H1 (cell line): ENCODE measurements at places on chromosomes 2 and 18. TPM values are rescaled to one million over a fixed set of nuclear protein-coding genes. Genes with fewer than 3 reads are reported as not detected.

DNA sequence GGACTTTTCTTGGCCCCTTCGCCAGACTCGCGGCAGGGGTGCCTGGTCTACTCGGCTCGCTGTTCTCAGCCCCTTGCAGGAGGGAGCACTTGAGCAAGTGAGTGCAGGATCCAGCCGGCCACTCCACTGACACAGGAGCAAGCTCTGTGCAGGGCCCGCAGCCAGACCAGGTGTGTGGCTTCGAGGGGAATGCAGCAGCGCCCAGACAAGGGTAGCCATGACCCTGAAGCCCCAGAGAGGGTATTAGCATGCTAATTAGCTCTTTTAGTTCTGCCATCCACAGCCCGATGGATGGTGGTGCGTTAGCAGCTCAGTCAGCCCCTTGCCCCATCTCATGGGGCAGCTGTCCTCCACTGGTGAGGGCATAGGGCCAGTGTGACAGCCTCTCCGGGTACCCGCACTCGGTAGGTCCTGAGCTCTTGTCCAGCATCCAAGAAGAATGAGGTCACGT is 103.2 kb upstream of the HS6ST1 start:
- no peaks in the 10 kb centered on the region for H3K36me3 ChIP-seq
- no peak overlapping the region for H3K27ac ChIP-seq
- H3K4me1 ChIP-seq: no peaks in the 10 kb centered on the region
- DNase-seq: no peak
- H3K4me3 ChIP-seq: no peak overlapping the region

GRCh38 chr2:146806364-146807005 is 1038.3 kb upstream of the ACVR2A start:
- no peaks in the 10 kb centered on the region for H3K4me1 ChIP-seq
- H3K4me3 ChIP-seq: no peak overlapping the region
- no peaks in the 10 kb centered on the region for H3K27me3 ChIP-seq
- H3K36me3 ChIP-seq: no peaks in the 10 kb centered on the region
- H3K27ac ChIP-seq: no peak overlapping the region

GRCh38 chr2:138115666-138116065 is 151.4 kb downstream of the HNMT start:
- H3K27me3 ChIP-seq: no peaks in the 10 kb centered on the region
- no peaks in the 10 kb centered on the region for H3K4me1 ChIP-seq
- no peak for DNase-seq
- no peak overlapping the region for H3K4me3 ChIP-seq
- no peak overlapping the region for H3K27ac ChIP-seq

Gene CYBRD1
- 12.6 and 14.9 TPM in 2 replicates for total RNA-seq
